ENCODE measurements at places on chromosomes 4 and X. TPM values are rescaled to one million over a fixed set of nuclear protein-coding genes. Genes with fewer than 3 reads are reported as not detected.

The CENPVL3 gene
- total RNA-seq: not detected

The TCEANC gene
- 4.2 TPM for total RNA-seq

The MAGEE1 gene
- 5.3 TPM for total RNA-seq

The PDCL2 gene
- total RNA-seq: 0.94 TPM

The TSR2 gene
- 36.7 TPM for total RNA-seq

The S100G gene
- total RNA-seq: not detected

The SORBS2 gene
- 126 TPM for total RNA-seq

The RNF150 gene
- total RNA-seq: 63.2 TPM

The GYG2 gene
- 4.4 TPM for total RNA-seq

The HERC6 gene
- total RNA-seq: 14.8 TPM

The HS3ST1 gene
- 0.72 TPM for total RNA-seq

The MXD4 gene
- 133 TPM for total RNA-seq

The ERCC6L gene
- 0.18 TPM for total RNA-seq

The SYN1 gene
- total RNA-seq: 2.0 TPM

The UGT2B17 gene
- 0.20 TPM for total RNA-seq

The AR gene
- total RNA-seq: 4.2 TPM

The STPG2 gene
- 1.8 TPM for total RNA-seq

The PNMA5 gene
- total RNA-seq: not detected

The PDGFC gene
- 43.8 TPM for total RNA-seq

The GRIA3 gene
- 13.4 TPM for total RNA-seq

The GABRG1 gene
- total RNA-seq: not detected

The RPGR gene
- total RNA-seq: 7.0 TPM

Measured in adrenal gland (tissue), 19 donors.